ENCODE measurements at places on chromosomes 4 and X.

GRCh38 chrX:125646195-125646594 is 326.5 kb downstream of the TEX13C start:
- no peak for DNase-seq

DNA sequence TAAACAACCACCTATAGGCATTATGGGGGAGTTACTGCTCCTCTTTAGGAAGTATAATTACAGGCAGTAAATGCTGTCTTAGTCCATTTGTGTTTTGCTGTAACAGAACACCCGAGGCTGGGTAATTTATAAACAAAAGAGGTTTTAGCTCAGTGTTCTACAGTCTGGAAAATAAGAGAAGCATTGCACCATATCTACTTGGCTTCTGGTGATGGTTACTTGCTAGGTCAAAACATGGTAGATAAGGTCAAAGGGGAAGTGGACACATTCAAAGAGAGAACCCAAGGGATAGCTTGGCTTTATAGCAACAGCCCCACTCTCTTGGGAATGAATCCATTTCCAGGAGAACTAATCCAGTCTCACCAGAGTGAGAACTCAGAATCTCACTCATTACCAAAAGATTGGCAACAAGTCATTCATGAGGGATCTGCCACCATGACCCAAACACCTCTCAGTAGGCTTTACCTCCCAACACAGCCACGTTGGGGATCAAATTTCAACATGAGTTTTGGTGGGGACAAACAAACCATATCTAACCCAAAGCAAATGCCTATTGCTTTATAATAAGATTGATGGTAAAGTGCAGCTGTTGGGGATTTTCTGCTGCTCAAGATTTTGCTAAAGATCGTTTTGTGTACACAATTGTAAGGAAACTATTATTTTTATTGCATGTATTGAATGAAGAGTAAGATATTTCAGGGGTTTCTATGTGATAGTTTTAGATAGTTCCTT is 32.6 kb downstream of the STAG2 start:
- no peak for DNase-seq

DNA sequence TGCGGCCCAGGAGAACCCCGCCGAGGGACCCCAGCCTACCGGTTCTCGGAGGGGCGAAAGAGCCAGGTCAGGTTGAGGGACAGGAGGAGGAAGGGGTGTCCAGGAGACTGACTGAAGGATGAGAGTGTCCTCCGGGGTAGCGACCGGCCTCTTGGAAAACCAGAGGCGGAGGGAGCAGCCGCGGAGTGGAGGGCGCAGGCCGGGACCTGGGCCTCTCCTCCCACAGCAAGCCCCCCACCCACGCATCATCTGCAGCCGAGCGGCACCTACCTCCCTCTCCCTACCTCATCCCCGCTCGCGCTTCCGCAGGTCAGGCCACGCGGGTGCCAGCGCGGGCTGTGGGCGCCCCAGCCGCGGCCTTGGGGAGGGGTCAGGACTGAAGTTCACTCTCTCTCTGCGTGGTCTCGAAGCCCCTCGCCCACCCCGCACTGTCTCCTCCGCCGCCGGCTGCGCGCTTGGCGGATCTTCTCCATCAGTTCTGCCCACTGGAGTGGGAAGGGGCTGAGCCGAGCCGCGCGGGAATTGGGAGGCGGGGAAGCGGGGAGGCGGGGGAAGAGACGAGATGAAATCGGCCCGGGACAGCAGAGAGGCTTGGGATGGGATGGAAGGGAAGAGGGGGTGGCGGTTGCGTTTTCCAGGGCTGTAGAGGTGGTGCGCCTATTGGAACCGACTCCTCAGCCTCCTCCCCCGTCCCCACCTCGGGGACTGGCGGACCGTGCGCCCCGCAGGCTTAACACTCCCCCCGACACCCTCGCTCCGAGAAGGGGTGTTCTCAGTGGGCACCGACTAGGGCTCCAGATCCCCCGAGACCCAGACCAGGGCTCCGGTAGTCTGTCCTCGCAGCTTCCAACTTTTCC is 1.8 kb downstream of the NLGN4X start:
- DNase-seq: peak; percentile 55

DNA sequence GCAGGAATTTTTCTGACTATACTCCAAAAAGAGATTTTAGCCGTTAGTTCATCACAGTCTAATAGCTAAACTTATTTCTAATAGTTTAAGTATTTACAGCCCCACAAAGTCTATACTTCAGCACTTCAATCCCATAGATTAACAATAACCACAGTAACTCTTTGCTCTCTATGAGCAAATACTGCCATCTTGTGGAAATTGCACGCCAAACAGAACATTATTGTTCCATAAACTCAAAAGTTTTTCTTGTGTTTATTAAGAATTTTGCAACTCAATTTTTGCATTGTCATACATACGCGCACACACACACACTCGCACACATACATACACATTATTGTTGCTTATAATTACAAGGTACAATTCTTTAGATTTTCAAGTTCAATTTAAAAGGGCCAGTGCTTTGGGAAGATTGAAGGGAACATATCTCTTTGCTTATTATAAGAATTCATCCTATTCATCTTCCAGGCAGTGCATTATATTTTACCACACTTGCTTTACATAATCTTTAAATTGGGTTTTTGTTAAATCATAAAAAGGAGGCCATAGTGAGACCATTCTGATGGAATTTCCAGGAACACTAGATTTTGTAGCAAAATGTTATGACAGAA is 63.8 kb upstream of the ATOH1 start:
- peak; percentile 54 for DNase-seq

DNA sequence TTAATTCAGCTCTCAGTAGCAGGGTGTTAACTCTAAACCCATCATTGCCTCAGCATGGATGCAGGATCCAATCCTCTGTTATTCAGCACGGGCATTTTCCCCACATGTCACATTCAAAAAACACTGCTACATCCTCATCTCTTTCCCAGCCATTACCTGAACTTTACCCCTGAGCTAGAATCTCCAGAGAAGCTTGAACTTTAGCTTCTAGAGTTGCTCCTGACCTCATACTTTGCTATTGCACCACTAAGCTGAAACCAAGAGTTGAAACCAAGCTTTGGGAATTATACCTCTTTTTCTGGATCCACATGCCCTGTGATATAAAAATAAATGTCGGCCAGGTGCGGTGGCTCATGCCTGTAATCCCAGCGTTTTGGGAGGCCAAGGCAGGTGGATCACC is 90.7 kb downstream of the SHROOM3 start:
- DNase-seq: no peak

- DNase-seq: no peak
These were observed 56.2 kb downstream of the RTL9 start for GRCh38 chrX:110414679-110415439.

DNA sequence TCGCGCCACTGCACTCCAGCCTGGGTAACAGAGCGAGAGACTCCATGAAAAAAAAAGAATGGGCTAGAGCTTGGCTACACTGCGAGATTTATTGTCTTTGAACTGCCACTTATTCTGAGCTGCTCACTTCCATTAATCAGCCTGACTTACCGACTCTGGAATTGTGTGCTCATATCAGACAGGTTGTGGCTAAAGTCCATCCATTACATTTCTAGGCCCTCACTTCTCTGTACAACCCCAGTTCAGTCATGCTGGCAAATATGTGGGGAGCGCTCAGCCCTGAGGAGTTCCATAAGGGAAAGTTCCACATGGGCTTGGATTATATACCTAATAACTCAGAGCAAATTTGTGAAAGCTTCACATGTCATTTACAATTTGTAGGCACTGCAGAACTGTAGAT is 270.6 kb downstream of the TRIML1 start:
- no peak for DNase-seq

DNA sequence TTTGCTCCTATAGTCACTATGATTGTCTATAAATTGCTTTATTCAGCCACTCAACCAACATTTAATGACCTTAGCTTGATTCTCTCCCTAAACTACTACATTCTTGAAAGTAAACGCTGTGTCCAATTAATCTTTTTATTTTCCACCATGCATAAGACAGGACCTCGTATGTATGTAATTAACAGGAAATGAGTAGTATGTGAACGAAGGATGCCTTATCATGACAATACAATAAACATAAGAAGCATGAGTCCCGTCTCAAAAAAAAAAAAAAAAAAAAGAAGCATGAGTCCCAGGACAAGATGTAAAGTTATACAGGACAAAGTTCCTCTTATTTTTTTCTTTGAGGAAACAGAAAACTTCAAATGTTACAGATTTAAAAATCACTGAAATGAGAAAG is 92.5 kb downstream of the PPP3CA start:
- DNase-seq: no peak
